ENCODE measurements at places on chromosomes 3 and 15. TPM values are rescaled to one million over a fixed set of nuclear protein-coding genes. Genes with fewer than 3 reads are reported as not detected.

The RYK gene
- total RNA-seq = 39.4 TPM

The PSTPIP1 gene
- 5.2 TPM for total RNA-seq

The DNASE1L3 gene
- 0.42 TPM for total RNA-seq

GRCh38 chr3:186267758-186268157, 94.3 kb downstream of the DGKG start:
- no peak for DNase-seq

- DNase-seq = no peak
Observed at GRCh38 chr3:58190291-58190690, 20.5 kb downstream of the DNASE1L3 start.

GRCh38 chr3:124207873-124208485, 216.1 kb upstream of the ROPN1 start:
- no peak for DNase-seq

All from gastrocnemius medialis (tissue), 4 donors.